ENCODE measurements at places on chromosomes 4 and X. TPM values are rescaled to one million over a fixed set of nuclear protein-coding genes. Genes with fewer than 3 reads are reported as not detected.

GRCh38 chrX:6184900-6185515, 43.7 kb downstream of the NLGN4X start:
- no peak for DNase-seq

The INTS6L gene
- 3.9 TPM for total RNA-seq

DNA sequence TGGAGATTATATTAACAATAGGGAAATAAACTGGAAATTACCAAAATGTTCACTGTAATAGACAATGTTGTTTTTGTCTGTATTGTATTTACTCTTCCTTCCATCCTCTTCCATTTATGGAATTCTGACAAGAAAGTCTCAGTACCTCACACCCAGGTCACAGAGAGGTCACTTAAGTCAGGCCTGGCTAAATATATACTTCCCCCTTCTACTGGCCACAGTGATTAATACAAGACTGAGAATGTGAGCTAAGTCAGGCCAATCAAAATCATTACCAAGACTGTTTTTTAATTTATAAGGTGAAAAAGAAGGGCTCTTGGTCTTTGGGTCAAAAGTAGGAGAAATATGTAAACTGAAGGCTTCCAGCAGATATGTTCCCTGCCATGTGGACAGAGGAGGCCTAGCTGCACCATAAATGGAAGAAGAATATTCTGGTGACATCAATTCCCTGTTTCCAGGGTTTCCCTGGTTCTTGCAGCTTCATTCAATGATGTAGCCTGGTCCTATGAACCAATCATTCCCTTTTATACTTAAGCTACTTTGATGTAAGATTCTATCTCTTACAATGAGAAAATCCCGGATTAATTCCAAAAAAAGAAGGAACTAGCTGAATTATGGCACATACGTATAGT, 64.3 kb downstream of the LRBA start:
- DNase-seq = no peak

GRCh38 chr4:125719987-125720386, 405.2 kb downstream of the FAT4 start:
- peak; percentile 41 for DNase-seq

DNA sequence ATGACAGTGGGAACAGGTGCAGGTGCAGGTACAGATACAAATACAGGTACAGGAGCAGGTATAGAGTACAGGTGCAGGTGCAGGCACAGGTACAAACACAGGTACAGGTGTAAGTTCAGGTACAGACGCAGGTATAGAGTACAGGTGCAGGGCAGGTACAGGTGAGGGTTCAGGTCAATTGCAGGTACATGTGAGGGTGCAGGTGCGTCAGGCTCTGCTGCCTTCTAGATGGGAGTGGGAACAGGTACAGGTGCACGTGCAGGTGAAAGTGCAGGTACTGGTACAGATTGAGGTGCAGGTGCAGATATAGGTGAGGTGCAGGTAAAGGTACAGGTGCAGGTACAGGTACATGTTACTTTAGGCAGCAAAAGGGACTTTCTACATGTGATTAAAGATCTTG, 85.7 kb downstream of the CRLF2 start:
- DNase-seq = no peak

The GPRASP1 gene
- total RNA-seq = 1.7 TPM

The CT55 gene
- not detected for total RNA-seq

- DNase-seq = no peak
Measured at GRCh38 chr4:112731715-112732114, 94.8 kb downstream of the LARP7 start.

- DNase-seq = peak; percentile 92
Measured at GRCh38 chr4:80265571-80266252, 752 bp upstream of the FGF5 start.

- DNase-seq = peak; percentile 64
Measured at GRCh38 chr4:141851246-141851891, 215.0 kb downstream of the IL15 start.

DNA sequence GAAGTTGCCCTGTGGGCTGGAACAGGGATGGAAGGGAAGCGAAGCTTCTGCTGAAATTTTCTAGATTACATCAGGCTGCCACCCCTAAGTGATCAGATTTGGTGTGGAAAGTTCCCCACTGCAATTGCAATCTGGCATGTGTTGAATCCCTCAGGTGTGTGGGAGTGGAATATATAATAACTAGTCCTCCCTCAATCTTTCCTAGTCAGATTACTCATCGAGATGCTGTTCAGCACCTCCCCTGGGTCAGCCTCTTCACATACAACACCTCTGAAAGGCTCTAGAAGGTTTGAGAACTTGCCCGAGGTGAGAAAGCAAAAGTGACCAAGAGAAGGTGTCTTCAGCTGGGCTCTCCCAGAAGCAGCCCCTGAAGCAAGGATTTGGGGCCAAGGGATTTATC, 336.8 kb downstream of the BCOR start:
- DNase-seq = no peak

DNA sequence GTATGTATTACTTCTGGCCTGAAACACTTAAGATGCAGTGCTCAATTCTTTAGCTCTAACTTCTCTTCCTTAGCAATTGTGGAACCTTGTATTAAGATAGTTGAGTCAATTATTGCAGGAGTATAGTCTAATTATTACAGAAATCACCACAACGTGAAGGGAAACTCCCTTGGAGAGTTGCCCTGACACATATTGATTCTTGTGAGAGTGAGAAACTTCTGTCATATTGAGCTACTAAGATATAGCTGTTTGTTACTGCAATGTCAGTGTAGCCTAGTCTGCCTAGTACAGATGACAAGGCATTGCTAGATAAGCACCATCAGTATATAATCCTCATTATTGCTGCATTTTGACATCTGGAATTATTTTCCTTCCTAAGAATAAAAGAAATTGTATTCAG, 82.7 kb upstream of the TEX13C start:
- no peak for DNase-seq

The NCAPG gene
- 26.7 TPM for total RNA-seq

DNA sequence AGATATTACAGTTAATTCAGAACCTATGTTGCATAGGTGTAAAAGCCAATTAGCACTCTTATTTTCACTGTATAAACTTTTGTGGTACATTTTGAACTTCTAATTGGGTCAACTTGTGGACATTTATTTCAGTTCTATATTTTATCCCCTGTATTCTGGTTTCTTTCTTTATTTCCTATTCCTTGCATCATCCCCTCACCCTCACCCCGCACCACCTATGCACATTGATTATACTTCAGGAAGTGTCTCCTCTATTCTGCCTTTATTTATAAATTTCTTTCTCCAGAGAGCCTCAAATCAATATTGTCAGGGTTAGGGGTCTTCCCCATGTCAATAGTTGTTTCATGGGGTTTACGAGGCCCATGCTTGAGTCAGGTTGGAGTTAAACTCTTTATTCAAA, 83.1 kb downstream of the TEX13C start:
- no peak for DNase-seq

- peak; percentile 79 for DNase-seq
Measured at GRCh38 chr4:73735231-73735630, 5.1 kb upstream of the CXCL8 start.

- no peak for DNase-seq
Measured at GRCh38 chr4:46390355-46391058, 579 bp upstream of the GABRA2 start.

- peak; percentile 57 for DNase-seq
Measured at GRCh38 chrX:104318330-104319009, 63.7 kb upstream of the ESX1 start.

DNA sequence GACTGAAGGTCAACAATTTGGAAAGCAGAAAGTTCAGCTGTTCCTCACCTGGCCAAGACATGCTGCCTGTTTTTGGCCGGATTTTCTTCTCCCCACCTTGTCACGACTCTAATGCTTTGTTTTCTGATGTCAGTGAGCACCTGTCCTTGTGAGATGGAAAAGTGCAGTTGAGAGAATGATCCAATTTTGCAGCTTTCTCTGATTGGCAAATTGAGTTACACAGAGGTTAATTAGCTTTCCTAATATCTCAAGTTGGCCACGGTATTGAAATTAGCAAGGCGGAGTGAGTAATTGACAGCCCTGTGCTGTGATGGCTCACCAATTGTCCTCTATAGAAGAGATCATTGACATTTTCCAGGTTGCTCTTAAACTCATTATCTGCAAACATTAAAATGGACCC, 126.8 kb upstream of the VCX3A start:
- DNase-seq = no peak

Measured in IMR-90 (cell line).